ENCODE measurements at places on chromosomes 11 and 22.

DNA sequence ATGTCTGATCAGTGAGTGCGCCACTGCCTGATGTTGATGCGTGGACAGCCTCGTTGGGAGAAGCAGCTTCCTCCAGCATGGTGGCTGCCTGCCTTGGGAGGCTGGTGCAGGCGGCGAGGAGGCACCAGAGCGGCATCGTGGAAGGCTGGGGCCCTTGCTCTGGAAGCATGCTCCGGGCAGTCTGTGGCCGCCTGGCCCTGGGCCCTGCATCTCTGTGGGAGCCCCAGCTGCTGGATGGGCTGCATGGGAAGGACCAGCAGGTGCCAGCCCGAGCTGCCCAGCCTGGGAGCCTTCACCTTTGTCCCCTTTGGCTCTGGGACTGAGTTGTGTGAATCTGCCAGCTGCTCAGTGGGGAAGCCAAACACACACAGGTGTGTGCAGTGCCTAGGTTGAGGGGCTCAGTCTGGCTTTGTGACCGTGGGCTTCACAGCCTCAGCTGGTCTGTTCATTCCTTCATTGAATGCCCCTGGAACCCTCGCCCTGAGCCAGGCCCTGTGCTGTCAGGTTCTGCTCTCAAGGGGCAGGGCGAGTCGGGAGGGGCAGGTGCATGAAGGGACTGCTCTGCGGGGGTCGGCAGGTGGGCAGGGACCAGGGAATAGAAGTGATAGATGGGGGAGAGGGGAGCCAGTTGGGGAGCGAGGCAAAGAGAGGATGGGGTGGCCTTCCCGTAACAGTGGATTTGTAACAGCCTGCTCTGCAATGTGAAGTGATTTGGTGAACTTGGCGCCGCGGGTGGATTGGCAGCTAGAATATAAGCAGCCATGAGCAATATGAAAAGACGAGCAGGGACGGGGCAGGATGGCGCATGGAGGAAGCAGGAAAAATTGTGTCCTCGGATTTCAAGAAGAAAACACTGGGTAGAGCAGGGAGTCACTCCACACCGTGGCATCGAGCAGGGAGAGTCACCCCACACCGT lies 354.2 kb downstream of the TBC1D22A start:
- no peak for DNase-seq

- no peak for DNase-seq
Measured at GRCh38 chr11:33804471-33804870, 30.2 kb upstream of the FBXO3 start.

GRCh38 chr11:72552399-72552910 lies 118.1 kb upstream of the CLPB start:
- no peak for DNase-seq

DNA sequence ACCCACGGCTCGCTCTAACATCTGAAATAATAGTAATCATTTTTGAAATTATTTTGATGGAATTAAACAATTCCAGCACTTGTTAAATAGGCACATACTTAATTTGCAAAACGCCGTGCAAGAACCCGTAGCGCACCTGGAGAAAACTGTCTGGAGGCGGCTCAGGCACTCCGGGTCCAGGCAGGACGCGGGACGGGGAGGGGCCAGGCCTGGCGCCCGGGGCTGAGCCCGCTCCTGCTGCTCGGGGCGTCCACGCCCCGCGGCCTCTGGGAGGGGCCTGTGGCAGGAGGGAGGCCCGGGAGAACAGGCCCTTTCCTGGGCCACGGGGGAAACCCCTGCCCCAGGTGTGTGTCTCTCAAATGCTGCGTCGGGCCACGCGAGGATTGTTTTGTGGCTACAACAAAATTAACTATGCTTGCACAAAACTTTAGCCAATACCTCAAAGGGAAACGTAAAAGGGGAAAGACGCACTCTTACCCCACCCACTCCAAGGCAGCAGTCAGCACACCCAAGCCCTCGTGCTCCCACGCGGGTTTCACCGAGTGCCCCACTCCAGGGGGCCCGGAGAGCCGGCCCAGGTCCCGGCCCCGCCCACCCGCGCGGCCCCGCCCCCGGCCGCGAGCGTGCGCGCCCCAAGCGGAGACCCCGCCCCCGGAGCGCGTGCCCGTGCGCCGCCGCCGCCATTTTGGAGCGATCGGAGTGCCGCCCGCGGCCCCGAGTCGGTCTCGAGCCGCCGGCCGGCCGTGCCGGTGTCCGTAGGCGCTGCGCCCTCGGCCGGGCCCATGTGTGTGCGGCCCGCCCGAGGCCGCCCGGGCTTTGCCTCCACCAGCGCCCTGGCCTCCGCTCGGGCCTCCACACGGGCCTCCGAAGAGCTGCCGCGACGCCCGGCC lies at the start of gene PPP6R2:
TSS of gene PPP6R2 (plus strand) at position 677 of the 890 bp plus-strand sequence. CDS start 50,582 bp downstream, outside the sequence.
- DNase-seq = peak; percentile 55

DNA sequence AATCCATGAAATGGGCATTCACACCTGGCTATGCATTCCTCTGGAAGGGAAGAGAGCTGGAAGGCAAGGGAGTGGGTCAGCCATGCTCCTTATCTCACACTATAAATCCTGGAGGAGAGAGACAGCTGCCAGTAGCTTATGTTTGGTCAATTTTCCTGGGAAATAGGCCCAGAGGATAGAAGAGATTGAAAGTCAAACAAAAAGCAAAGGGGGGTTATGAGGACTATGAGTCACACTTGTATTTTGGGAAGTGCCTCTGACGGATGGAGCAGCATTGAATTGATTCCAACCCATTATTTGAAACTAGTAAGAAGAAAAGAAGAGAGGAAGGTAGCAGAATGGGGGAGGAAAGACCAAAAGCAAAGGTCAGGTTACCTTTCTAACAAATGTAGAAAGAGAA lies 25.0 kb downstream of the SNX19 start:
- no peak for DNase-seq

GRCh38 chr11:57071829-57072228 lies 83.1 kb downstream of the OR5AK2 start:
- no peak for DNase-seq

GRCh38 chr11:49208006-49208721 lies at the start of gene FOLH1:
Gene FOLH1 (minus strand): TSS chr11:49208602. CDS start chr11:49208409, 193 bp downstream.
- DNase-seq = peak; percentile 40

GRCh38 chr11:73480677-73481076 lies 104.5 kb downstream of the RELT start:
- DNase-seq = no peak

DNA sequence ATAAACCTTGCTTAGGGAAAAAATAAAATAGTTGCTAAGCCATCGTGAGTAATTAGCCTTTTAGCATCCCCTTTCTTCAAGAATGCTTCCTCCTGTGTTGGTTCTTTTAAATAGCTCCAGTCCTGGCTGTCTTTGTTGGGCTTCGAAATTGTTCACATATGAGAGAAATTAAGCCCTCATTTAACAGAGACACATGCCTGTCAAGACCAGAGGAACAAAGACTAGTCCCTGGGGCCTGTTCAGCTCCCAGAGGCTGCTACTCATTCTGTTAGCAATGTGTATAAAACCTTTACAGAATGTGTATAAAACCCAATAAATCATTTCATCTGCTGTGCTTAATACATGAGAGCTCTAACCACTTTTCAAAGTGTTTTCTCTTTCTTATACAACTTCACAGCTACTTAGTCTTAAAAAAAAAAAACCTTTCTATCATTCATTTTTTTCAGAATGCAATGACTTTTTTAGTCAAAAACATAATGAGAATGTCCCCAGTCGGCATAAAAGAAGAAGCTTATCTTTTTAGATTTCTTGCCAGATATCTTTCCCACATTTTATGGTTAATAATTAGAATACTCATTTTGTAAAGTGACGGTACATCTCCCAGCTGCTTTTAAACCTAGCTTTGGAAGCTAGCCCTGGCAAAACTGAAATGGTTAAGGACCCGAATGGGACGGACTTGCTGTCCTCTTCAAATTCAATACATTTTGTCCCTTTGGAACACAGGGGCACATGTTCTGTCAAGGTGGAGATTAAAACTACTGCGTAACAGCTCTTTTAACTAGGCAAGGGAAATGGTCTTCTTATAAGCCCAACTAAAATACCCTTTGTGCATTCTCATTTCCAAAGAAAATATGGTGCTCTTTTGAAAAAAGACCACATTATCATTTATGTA lies 186.1 kb downstream of the SOX6 start:
- DNase-seq = no peak

GRCh38 chr11:111539426-111540113 lies 950 bp upstream of the LAYN start:
- no peak for DNase-seq

GRCh38 chr22:19877626-19878339 lies 23.1 kb upstream of the GNB1L start:
- DNase-seq = no peak

DNA sequence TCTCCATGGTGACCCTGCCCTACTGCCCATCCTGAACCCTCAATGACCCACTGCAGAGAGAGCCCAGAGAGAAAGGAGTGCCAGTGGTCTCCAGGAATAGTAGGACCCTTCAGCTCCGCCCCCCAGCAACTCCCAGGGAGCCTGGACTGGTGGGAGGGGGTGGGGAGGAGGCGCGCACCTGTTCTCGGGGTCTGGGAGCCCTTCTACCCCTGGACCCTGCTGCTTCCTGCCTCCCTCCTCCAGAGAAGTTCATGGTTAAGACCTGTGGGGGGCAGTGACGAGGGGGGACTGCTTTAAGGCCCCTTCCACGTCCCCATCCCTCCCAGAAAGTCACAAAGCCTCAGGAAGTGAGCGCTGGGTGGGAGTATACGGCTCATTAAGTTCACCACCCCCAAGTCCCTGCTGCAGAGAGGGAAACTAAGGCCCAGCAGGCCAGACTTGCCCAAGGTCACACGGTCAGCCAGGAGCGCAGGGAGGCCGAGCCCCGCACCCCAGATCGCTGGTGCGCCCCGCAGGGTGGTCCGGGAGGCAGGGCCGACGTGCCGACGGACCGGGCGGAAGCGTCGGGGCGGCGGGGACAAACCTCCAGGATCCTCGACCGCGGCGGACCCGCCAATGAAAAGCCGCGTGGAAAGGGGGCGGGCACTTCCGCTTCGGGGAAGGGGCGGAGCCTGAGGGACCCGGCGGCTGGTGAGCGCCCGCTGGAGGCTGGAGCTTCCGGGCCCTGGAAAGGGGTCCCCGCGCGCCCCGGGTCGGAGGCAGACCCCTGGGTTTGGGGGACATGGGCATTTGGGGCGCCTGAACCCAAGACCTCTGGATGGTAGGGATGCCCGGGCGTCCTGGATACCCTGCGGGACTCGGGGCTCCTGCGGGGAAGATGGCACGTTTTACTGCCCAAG lies at the start of the genes NUDT22 and TRPT1:
TSS of gene NUDT22 (plus strand) at position 667 of the 899 bp plus-strand sequence. CDS start 379 bp downstream, outside the sequence.
TSS of gene TRPT1 (minus strand) at position 579 of the 899 bp plus-strand sequence. CDS start at position 253, 326 bp downstream.
- peak; percentile 89 for DNase-seq

- DNase-seq = no peak
Measured at GRCh38 chr22:30297276-30297990, 8.1 kb upstream of the CASTOR1 start.

DNA sequence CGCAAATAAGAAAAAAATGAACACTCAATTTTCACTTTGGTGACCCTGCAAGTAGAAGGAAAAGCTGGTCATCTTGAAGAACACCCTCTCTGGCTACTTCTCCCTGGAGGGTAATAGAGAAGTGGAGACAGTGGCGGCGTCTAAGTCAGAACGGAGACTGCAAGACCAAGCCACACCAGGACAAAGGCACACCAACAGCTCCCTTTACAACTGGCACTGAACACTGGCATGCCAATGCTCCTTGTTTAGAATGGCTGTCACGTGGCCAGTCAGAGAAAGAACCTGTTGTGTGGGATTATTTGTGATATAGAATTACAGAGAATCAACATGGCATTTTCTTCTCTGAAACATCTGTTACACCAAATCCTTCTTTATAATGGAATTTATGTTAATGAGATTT lies 61.3 kb upstream of the YPEL1 start:
- DNase-seq = peak; percentile 50

DNA sequence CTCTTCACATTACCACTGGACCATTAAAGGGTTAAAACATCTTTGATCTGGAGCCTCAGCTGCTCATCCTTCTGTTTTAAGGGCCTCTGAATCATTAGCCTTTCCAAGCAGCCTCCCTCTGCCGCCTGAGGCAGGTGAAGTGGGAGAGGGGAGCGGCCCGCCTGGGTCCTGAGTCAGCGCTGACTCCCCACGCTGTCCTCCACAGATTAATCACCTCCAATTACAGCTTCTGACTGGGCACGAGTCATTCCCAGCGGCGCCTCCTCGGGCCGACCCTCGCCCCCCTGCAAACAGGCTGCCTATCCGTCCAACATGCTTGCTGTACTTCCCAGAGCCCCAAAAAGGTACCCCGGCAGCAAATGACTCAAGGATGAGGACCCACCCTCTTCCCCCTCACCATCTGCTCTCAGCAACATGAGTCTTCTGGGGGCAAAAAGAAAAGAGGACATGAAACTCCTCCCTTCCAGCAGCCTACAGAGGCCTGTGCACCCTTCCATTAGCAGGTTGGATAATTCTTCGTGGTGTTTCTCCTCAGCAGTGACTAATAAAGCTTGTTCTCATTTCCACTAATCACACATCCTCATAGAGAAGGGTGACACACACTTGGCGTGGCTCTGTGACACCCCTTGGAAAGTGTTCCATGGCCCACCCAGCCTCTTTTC lies 44.3 kb upstream of the JAM3 start:
- no peak for DNase-seq

DNA sequence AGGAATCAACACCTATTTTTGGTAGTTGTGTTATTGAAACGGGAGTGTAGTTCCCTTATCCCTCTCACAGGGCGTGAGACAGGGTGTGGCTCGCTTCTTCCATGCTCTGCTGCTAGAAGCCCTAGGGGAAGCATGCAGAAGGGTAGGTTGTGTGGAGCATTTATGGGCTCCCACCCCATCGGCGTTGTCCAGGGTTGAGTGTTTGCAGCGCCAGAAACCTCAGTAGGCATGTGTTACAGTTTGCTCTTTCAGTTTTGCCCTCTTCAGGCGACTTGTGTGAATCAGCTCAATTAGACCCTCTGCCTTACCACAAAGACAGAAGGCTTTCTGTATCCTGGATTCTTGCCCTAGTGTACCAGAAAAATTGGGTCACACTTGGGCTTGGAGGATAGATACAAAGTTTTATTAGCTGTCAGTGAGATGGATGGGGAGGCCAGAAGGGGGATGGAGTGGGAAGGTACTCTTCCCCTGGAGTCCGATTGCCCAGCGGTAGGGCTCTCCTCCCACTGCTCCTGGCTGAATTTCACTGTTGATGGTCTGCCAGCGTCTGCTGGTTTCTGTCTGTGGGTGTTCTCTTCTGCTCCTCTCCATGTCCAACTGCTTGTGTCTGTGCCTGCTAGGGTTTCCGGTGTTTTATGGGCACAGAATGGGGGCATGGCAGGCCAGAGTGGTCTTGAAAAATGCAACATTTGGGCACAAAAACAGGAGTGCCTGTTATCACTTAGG lies 358.3 kb upstream of the CTSC start:
- DNase-seq = no peak

- DNase-seq = no peak
Measured at GRCh38 chr11:43983221-43983810, 40.9 kb downstream of the C11orf96 start.

All from substantia nigra (tissue), 51 donors.